ENCODE measurements at places on chromosomes 4 and X. TPM values are rescaled to one million over a fixed set of nuclear protein-coding genes. Genes with fewer than 3 reads are reported as not detected.

PLS3 gene
- total RNA-seq, result 4.5 TPM

CT83 gene
- not detected for total RNA-seq

GRCh38 chr4:9994246-9994847 lies 26.9 kb downstream of the SLC2A9 start:
- DNase-seq, result peak; percentile 35

EGFL6 gene
- total RNA-seq, result not detected

GRCh38 chr4:88623097-88623496 lies 30.8 kb downstream of the HERC3 start:
- DNase-seq, result no peak

TLR3 gene
- 8.7 TPM for total RNA-seq

GNRHR gene
- total RNA-seq, result not detected

DNA sequence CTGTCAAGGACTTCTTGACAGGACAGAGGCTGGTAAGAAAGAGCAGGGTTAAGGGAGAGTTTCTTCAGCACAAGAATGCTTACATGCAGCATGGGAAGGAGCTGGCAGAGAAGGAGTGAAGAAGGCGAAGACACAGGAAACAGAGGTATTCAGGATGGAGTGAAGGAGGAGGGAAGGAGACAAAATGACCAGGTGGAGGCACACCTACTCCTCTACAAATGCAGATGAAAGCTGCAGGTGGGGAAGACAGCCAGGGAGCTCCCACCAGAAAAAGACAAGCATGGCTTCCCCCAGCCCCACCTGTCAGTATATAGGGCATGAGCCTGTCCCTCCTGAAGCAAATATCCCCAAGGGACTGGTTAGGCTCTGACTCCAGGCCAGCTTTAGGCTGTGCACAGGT lies 29.6 kb upstream of the NKRF start:
- DNase-seq, result no peak

- no peak for DNase-seq
These were observed 39.7 kb downstream of the ACOX3 start for GRCh38 chr4:8400632-8401325.

KIT gene
- total RNA-seq, result 19.3 TPM

EVC gene
- 6.0 TPM for total RNA-seq

TEX13D gene
- not detected for total RNA-seq

SRPX2 gene
- 72.2 TPM for total RNA-seq

DNA sequence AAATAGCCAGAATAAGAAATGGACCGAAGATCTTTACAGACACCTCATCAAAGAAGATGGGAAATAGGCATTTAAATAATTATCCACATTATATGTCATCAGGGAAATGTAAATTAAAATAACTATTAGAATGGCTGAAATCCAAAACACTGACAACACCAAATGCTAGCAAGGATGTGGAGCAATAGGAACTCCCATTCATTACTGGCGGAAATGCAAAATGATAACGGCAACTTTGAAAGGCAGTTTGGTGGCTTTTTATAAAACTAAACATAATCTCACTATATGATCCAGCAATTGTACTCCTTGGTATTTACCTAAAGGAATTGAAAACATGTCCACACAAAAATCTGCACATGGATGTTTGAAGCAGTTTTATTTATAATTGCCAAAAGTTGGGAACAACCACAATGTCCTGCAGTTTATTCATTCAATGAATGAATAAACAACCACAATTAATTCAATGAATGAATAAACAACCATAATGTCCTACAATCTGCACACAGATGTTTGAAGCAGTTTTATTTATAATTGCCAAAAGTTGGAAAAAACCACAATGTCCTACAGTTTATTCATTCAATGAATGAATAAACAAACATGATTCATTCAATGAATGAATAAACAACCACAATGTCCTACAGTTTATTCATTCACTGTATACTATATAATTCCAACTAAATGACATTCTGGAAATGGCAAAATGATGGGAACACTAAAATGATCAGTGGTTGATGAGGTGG lies 117.6 kb upstream of the PCDH18 start:
- no peak for DNase-seq

GRCh38 chr4:85431156-85431555 lies 43.8 kb upstream of the ARHGAP24 start:
- no peak for DNase-seq

- no peak for DNase-seq
These were observed 210.8 kb downstream of the IQCM start for GRCh38 chr4:149604827-149605226.

DNA sequence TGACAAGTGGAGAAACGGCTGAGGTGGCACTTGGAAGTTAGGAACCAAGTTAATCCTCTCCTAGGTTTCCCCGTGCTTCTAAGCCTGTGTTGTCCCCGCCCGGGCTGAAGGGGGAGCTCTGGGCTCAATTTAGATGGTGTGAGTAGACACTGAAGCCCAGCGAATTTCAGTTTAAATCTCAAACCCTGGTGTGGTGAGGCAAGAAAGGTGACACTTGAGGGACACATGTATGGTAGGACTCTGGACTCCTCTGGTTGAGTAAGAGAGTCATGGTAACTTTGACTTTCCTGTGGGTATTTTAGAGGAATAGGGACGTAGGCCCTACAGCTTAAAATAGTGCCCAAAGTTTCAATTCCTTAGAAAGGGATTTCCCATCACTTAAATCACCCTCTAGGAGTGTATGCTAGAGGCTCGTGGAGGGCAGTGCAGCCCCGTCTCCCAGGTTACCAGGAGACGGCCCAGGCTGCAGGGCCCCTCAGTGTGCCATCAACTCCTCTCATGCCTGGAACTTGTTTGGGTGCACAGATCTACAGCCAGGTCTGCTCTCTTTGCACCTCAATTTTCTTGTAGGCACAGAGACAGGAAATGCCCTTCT lies 24.0 kb downstream of the HAND2 start:
- peak; percentile 63 for DNase-seq

S100P gene
- total RNA-seq, result not detected

STK32B gene
- total RNA-seq, result 0.37 TPM

DDX53 gene
- not detected for total RNA-seq

GRCh38 chr4:139633661-139634060 lies 32.0 kb upstream of the MGST2 start:
- peak; percentile 17 for DNase-seq

SSX3 gene
- not detected for total RNA-seq

DNA sequence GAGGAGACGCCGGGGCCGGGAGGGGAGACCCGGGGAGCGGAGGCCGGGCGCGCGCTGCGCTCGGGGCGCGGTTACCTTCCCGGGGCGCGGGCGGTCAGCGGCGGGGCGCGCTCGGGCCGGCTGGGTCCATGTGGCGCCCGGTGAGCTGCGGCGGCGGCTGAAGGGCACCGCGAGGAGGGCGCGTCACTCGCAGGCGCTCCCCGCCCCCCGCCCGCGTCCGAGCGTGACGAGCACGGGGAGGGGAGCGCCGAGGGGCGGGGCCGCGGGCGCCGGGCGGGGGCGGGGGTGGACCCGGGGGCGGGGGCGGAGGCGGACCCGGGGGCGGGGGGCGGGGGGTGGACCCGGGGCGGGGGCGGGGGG lies at the start of gene CPLX1:
Gene CPLX1, minus strand, starts transcription at position 159 of the 360 bp plus-strand sequence. CDS start 1,607 bp downstream, outside the sequence.
- DNase-seq, result peak; percentile 35

CLCN4 gene
- 0.79 TPM for total RNA-seq

- DNase-seq, result no peak
These were observed 3.7 kb upstream of the FGB start for GRCh38 chr4:154559141-154559493.

PAPSS1 gene
- total RNA-seq, result 19.3 TPM

- DNase-seq, result no peak
These were observed 6.0 kb downstream of the PROM1 start for GRCh38 chr4:16077786-16078185.

- no peak for DNase-seq
These were observed 256.1 kb upstream of the ADGRL3 start for GRCh38 chr4:60944060-60944459.

DNA sequence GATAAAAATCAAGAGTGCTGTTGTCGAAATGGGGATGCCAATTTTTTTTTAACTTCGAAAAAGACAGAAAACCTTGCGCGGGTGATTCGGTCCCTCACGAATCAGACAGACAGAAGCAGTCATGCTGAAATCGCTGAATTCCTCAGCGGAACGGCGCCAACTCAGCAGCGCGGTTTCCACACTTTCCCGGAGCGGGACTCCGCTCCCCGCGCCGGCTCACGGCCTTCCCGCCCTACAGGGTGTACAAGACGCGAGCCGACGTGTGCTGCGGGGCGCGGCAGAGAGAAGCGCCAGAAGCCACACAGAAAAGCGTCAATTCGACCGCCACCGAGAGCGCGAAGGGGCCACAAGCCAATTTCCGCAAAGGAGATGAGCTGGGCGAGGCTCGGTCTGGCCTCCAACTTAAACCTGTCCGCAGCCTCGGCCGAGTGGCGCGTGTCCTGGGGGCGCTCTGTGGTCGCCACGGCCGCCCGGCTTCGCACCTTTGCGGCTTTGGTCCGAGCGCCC lies 1.3 kb downstream of the NEXMIF start:
- peak; percentile 16 for DNase-seq

USP17L13 gene
- total RNA-seq, result not detected

GRCh38 chrX:14616301-14616700 lies 87.0 kb downstream of the GLRA2 start:
- DNase-seq, result no peak

DNA sequence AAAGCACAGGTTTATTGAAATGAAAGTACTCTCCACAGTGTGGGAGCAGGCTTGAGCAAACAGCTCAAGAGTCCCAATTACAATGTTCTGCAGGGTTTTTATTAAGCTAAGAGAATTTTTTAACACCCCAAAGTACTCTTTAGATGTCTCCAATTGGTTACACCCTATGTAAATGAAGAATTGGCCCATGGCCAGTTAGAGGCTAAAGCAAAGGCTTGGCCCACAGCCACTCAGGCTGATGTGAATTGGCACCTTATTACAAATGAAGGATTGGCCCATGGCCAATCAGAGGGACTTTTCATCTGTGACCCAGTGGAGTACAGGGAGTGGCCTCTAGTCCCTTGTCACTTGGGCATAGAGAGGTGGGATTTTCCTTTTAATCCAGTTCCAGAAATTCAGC lies 30.1 kb upstream of the IQCM start:
- DNase-seq, result no peak

TMPRSS11D gene
- total RNA-seq, result not detected

GRCh38 chr4:85762529-85762871 lies 287.6 kb downstream of the ARHGAP24 start:
- no peak for DNase-seq

DNA sequence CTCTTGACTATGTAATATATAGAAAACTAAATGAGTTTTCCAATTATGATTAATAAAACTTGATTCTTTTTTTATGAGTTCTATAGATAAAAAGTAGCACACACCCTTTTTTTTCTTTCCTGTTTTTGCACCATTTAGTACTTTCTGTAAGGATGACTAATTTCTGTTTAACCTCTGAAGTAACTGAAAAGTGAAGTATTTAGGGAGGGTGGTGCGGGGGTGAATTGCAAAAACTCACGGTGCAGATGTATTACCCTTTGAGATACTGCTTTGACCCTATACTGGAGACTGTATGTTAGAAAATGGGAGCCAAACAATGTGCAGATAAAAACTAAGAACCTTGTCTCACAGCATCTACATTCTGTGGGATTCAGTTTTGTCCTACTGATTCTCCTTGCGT lies 471.6 kb downstream of the DTHD1 start:
- no peak for DNase-seq

GRCh38 chr4:139214039-139214534 lies 37.1 kb upstream of the ELF2 start:
- DNase-seq, result peak; percentile 46

GRCh38 chr4:148737061-148737770 lies 295.0 kb upstream of the NR3C2 start:
- DNase-seq, result no peak

Data from transverse colon (tissue), 4 donors.